Activated CD8-positive, alpha-beta memory T cell treated with anti-CD3 and anti-CD28 coated beads for 48 hours (primary cell): ENCODE measurements at places on chromosomes 12 and 14.

GRCh38 chr12:96263449-96263902 is 69.3 kb downstream of the ELK3 start:
- no peak for DNase-seq

GRCh38 chr12:48054955-48055821 is 50.7 kb downstream of the SENP1 start:
- no peak for DNase-seq

DNA sequence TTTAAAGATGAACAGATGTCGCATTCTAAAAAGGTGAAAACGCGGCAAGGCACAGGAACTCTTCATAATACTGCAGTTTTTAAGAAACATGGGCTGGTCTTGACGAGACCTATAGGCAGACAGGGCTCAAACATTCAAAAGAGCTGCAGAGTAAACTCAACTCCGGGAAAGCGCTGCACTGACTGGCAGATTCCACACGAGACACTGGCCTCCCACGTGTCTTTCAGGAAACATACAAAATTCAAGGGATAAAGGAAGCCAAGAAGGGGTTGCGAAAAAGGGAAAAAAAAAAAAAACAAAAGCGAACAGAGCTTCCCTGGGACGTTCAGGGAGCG is 614 bp upstream of the ARF6 start:
- no peak for DNase-seq

GRCh38 chr12:3173008-3173553 is 95.9 kb downstream of the TSPAN9 start:
- DNase-seq, result no peak

- no peak for DNase-seq
These were observed 28.2 kb downstream of the PTPRQ start for GRCh38 chr12:80472236-80472635.

GRCh38 chr12:26874501-26875296 is 41.7 kb upstream of the ITPR2 start:
- no peak for DNase-seq

- no peak for DNase-seq
These were observed 75.6 kb downstream of the USP15 start for GRCh38 chr12:62335796-62336195.

DNA sequence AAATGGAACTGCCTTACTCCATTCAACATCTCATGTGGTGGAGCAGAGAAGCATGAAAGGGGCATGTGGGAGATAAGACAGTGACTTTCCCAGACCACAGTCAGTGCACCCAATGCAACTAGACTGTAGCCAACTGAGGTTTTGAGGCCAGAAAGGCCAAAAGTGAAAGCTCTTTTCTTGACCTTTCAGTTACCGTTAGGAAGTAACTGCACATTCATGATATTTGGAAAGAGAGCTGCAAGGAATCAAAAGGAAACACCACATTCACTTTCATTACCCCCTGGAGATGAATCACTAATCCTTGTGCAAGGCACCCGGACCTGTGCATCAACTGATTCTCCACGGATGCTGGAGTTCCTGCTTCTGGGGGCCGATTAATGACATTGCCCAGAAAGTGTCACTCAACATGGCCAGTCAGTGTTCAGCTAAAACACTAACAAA is 72.9 kb upstream of the ELK3 start:
- no peak for DNase-seq

GRCh38 chr14:53509276-53510244 is 356.4 kb upstream of the DDHD1 start:
- DNase-seq, result no peak

GRCh38 chr12:75289753-75290152 is 40.4 kb downstream of the CAPS2 start:
- DNase-seq, result no peak

DNA sequence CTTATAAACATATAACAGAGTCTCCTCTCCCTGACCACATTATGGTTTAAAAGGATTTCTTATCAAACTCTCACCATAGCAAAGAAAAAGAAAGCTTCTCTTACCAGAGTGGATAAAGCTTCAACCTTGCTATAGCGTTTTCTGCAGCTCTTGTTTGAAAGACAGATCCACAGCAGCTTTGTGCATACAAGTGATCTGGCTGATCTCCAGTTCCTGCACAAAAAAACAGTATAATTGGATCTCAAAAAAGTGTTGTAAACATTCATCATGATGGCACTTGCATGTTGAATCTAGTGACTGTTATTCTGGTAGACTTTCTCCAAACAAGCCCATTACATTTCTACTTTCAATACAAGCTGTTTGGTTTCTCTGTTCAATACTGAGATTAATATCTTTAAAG is 178.9 kb upstream of the MGAT4C start:
- no peak for DNase-seq

DNA sequence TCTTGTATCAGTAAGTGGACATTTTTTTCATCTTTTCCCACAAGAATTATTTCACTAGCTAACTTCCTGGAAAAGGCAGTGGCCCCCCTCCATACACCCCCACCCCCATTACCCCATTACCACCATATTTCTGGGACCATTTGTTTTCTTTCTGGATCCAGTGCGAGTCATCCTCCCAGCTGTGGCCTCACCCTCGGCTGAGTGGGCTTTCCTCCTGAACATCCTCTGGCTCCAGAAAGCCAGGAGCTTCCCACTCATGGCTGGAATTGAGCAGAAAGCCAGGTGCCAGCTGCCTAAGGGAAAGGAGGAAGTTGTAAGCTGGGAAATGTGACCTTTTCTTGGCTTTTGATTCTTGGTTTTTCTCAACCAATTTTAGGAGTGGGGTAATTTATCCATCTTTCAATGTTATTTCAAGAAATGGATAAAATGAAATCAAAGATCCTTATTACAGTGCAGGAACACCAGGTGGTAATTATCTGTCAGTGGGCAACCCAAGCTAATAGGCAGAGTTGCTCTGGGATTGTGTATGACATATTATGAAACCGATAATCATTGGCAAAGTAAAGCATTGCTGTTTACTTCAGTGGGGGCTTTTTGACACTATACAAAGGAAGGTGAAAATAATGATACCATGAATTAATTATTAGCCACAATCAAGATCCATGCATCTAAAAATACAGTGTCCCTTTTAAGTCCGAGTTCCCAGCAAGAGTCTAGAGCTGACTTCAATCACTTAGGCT is 124.6 kb downstream of the KICS2 start:
- no peak for DNase-seq

DNA sequence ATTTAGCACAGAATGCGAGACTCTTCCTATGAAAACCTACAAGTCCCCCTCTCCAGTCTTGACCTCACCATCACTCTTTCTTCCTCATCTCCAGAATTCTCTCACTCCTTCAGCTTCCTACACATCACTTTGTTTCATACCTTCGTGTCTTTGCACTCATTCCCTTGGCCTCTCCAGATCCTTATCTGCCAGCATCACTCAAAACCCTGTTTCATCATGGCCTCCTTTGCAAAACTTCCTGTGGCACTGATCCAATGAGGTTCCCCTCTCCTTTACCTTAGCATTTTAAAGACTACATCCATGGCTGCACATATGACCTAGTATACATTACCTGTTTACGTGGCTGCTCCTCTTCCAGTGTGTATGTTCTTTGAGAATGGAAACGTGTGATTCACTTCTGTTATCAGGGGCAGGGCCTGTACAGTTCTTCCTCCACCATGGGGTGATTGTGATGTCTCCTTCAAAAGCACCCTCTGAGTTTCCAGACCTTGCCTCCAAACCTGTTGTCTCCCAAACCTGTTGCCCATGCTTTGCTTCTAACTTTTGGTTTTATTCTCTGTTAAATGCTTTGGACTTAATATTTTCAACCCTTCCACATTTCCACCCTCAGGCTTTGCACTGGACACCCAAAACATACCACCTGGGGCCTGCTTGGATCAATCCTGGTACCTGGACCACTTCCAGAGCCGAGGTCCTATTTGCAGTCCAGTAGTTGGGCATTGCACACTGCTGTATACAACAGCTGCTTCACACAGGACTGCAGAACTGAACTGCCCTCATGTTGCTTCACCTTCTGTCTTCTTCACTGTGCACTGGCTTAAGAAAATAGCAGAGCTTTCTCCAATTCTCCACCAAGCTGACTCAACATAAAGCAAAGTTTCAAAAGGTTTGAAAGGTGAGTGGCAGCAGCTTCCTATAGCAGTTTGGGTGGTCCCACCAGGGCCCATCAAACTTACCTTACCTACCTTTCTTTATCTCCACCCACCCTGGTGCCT is 131.7 kb downstream of the LLPH start:
- DNase-seq, result no peak

DNA sequence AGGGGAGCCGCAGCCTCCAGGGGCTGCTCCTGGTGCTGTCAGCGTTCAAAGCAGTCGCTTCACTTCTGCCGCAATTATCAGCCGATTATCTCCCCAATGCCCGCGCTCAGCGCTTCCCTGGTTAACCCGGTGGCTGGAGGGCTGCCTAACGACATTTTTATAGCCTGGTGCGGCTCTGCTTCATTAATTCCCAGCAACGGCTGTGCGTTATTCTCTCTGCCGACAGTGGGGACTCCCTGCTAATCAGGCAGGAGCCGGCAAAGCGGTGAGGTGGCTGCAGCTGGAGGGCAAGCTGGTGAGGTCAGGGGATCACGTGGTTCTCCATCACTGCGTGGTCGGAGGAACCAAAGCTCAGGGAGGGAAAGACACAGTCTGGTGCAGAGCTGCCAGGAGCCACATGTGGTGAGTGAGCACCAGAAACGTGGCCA is 62.9 kb downstream of the GLRX5 start:
- no peak for DNase-seq

GRCh38 chr14:69298131-69299071 is 38.4 kb downstream of the GALNT16 start:
- DNase-seq, result no peak

GRCh38 chr12:26017484-26018211 is 59.2 kb downstream of the RASSF8 start:
- no peak for DNase-seq
